AG10803 (cell line): ENCODE measurements at places on chromosomes 6 and 20.

DNA sequence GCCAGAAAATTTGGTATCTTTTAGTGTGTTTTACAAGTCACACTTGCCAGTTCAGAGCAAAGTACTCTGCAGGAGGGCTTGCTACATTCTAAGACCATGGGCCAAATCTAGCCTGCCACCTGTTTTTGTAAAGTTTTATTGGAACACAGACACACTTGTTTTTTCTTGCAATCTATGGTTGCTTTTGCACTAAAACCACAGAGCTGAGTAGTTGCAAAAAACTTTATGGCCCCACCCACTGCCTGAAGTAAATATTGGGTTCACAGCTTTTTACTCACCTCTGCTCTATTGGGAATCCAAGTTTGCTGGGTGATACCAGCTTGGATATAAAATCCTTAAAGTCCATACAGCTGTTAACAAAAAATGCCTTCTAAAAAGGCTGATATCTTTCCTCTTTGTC is 109.0 kb downstream of the ZFP64 start:
- DNase-seq = peak; percentile 35

- peak; percentile 46 for DNase-seq
These were observed 46.0 kb downstream of the TFEB start for GRCh38 chr6:41689171-41690008.

- DNase-seq = no peak
These were observed 12.9 kb downstream of the CASS4 start for GRCh38 chr20:56424931-56425330.

- DNase-seq = no peak
These were observed 163.5 kb upstream of the SHLD1 start for GRCh38 chr20:5586720-5587119.

GRCh38 chr20:44997668-44998067 is 31.4 kb downstream of the STK4 start:
- no peak for DNase-seq

- DNase-seq = no peak
These were observed 36.4 kb downstream of the HDGFL1 start for GRCh38 chr6:22605736-22606135.

DNA sequence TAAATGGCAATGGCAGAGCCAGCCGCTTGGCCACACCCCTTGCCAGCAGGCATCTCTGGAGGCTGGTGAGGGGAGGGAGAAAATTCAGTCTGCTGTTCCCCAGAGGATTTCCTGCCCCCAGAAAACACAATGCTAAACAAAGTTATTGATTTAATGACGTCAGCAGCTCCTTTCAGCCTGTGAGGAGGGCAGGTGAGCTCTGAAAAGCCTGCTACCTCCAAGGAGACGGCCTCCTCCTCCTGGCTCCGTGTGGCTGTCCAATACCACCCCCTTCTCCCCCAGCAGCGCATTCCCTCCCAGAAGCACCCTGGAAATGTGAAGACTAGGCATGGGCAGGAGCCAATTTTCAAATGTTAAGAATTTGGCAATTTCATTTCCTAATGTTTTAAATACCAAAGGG is 393.1 kb downstream of the ZFAND3 start:
- DNase-seq = peak; percentile 16

DNA sequence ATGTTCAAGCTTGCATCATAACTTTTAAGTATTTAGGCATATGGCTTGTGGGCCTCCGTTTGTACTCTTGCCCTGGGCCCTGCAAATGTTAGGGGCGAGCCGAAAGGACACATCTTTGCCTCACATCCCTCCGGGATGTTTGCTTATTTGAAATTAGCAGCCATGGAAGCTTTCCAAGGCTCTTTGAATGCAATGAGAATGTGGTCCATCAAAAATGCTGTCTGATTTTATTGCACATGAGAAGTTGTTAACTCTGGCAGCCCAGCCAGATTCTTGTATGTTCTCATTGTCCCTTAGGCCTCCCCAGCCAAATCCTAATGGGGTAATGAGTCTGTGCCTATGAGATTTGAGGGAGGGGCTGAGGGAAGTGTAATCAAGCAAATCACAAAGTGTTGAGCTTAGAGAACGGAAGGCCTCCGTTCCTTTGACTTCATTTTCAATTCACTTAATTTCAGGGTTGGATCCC is 261.2 kb upstream of the MARCKS start:
- peak; percentile 98 for DNase-seq

GRCh38 chr6:30554962-30555815 is 1.1 kb downstream of the GNL1 start:
- peak; percentile 17 for DNase-seq

- peak; percentile 17 for DNase-seq
These were observed 23.2 kb downstream of the CHRNA4 start for GRCh38 chr20:63337786-63338420.

DNA sequence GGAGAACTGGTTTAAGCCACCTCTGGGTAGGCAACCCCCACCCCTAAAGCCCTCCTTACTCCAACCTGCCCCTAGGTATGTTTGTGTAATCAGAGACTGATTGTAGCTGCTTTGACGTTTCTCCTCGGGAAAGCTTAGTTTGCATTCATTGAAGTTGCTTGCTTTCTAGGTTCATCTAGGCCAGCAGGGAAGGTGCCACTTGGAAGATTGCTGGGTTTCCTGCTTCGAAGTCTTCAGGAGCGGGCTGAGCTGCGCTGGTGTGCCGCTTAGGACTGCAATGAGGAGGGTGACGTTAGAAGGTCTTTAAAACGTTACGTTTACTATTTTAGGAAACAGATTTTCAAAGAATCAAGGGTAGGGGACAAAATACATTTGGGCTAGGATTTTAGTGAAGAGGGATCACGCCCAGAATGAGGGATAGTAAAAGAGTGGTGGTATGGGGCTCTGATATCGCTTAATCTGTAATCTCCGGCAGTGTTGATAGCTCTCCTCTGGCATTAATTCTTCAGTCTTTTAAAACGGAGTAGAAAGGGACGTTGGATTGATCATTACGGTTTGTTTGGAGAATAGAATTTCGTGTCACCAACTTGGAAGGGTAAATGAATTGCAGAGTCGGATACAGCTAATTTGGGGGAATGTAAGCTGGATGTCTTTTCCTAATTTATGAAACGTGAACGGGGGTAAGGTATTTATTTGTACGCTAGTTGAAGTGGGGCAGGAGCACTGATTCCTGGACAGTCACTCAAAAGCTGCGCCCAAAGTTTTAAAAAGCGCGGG is 92.6 kb upstream of the PRDM1 start:
- DNase-seq = peak; percentile 31

- no peak for DNase-seq
These were observed 62.1 kb upstream of the RBM24 start for GRCh38 chr6:17219098-17219497.

DNA sequence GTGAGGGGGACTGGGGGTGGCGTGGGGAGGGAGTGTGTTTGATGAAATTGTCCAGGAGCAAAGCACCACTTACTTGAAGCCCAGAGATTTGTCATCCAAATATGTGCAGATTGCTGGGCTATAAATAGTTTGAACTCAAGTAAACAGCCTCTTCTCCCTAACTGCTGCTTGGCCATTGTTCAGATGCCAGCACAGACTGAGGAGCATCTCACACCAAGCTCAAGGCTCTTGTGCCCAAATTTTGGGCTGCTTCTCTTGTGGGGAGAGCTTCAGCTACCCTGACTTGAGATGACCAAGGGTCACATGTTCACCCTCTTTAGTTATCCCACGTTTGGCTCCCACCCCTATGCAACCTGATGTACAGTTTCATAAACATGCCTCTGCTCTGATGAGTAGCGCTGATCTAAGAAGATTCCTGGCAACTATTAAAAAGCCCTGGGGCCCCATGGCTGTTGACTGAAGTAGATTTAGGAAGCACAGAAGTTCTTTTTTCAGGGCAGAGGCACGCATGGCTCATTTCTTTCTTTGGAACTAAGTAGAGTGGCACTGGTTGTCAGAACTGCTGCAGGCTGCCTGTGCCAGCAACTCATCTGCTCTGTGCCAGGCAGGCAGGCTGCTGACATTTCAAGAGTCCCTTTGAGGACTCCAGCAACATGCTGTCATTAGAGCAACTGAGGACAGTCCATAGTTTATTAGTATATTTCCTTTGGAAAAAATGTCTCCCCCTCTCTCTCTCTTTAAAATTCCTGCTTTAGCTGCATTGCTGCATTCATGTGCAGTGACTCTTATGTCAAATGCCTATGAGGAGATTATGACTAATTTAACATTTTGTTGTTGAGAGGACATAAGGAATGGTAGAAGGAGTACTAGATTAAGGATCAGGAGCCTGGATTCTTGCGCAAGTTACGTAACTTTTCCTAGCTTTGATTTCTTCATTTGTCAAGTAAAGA is 9.6 kb upstream of the PKIG start:
- DNase-seq = peak; percentile 92

- DNase-seq = no peak
These were observed 333.4 kb upstream of the CHD6 start for GRCh38 chr20:41951615-41952014.

GRCh38 chr20:45459606-45460005 is 9.9 kb upstream of the WFDC2 start:
- peak; percentile 8 for DNase-seq

GRCh38 chr6:85498596-85499258 is 48.8 kb downstream of the NT5E start:
- no peak for DNase-seq

DNA sequence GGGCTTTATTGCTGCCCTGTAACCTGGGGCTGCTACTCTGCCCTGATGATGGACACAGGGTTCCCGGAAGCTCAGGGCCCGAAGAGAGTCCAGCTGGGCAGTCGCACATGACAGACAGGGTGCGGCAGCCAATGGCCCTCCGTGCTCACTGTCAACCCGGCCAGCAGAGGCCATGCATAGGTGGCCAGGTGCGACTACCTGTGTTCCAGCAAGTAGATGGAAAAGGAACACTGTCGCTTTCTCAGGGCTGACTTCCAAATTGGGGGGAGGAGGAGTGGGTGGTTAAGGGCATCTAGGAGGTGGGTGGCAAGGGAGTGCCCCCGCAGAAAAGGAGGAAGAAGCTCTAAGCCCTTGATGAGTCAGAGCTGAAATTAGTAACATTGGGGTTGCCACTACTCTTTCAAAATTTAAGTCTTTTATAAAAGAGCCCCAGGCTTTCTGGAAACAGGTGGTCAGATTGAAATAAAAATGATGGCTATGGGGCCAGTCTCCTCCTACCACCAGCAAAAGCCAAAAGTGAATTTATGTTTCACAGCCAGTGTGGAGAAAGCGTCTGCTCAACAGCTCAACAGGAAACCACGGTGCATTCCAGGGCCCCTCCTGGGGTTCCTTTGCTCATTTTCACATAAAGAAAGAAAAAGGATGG is 2.3 kb upstream of the RAMACL start:
- peak; percentile 92 for DNase-seq

DNA sequence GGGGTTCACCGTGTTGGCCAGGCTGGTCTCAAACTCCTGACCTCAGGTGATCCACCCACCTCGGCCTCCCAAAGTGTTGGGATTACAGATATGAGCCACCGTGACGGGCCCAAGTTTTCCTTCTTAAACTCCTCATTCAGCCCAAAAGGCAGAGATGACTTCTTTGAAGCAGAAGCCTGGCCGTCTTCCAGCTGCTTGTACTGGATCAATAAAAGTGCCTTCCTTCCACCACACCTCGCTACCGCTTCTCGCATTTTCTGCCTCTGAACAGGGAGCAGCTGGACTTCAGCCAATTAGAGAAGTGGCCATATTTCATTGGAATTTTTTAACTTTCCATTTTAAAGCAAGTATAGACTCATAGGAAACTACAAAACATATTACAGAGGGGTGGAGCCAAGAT is 241.1 kb downstream of the PREX1 start:
- DNase-seq = no peak

- DNase-seq = no peak
These were observed 54.2 kb downstream of the DACT2 start for GRCh38 chr6:168265394-168265793.

DNA sequence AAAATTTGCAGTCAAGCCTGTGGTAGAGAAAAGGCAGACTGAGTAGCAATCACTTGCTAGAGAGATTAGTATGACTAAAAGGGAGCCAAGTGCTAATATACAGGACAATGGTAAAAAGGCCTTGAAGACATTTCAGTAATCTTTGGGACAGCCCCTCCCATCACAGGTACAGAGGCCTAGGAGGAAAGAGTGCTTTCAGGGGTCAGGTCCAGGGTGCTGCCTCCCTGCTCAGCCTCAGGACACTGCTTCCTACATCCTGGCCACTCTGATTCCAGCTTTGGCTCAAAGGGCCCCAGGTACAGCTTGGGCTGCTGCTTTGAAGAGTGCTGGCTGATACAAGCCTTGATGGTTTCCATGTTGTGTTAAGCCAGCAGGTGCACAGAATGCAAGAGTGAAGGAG is 543.5 kb downstream of the MMUT start:
- DNase-seq = no peak

- DNase-seq = no peak
These were observed 160.8 kb upstream of the FOXA2 start for GRCh38 chr20:22745194-22745500.

DNA sequence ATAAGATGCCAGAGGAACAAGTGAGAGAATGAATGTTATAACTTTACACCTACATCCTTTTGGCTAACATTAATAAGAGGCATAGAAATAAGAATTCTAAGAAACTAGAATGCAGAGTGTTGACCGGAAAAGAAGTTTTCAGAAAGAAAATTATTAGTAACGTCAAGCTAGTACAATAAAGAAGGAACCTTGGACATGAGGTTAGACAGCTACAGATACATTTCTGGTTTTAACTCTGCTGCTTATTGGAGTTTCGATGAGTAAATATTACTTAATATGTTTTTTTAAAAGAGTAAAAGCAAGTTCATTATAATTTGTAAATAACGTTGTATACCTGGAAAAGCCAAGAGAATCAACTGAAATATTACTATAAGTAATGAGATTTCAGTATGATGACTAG is 22.7 kb downstream of the TAB2 start:
- DNase-seq = no peak
